ENCODE measurements at places on chromosomes 2 and 18. TPM values are rescaled to one million over a fixed set of nuclear protein-coding genes. Genes with fewer than 3 reads are reported as not detected.

The MRPL19 gene
- 32.2 TPM for polyA plus RNA-seq

The GKN1 gene
- not detected for polyA plus RNA-seq

DNA sequence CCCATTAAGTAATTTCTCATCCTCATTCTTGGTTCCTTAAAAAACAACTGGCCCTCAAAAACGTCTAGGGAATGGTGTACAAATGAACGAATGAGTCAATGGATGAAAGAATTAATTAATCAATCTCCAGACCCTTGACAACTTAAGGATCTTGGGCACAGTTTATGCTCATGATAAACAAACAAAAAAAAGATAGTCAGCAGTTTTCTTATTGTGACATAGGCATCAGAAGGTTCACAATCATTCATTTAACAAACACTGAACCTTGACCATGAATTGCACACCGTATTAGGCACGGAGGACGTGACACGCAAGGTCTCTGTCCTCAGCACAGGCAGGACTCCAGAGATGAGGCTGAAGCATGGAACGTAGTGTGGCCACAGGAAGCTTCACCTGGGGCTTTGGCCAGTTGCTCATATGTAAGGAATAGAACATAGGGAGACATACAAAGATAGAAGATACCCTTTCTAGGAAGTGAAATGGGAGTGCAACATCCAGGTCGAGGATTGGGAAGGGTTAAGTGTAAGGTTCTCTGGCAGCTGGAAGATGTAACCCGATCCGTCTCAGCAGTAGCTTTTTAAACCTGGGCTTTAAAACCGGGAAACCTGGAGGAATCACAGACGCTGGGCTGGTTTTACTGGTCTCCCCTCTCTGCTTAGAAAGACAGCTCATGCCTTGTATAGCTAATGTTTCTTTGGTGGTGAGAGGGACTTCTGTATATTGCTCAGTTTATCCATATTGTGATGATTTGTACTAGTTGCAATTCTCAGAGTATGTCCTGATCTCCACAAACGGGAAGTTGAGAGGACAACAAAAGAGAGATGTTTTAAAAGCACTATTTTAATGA, 8.9 kb upstream of the LTBP1 start:
- no peak for DNase-seq

- no peak for DNase-seq
Measured at GRCh38 chr2:6806604-6807003, 59.1 kb downstream of the CMPK2 start.

The CCDC178 gene
- polyA plus RNA-seq = 0.42 TPM

- DNase-seq = no peak
Measured at GRCh38 chr2:47266939-47267710, 112.0 kb upstream of the STPG4 start.

DNA sequence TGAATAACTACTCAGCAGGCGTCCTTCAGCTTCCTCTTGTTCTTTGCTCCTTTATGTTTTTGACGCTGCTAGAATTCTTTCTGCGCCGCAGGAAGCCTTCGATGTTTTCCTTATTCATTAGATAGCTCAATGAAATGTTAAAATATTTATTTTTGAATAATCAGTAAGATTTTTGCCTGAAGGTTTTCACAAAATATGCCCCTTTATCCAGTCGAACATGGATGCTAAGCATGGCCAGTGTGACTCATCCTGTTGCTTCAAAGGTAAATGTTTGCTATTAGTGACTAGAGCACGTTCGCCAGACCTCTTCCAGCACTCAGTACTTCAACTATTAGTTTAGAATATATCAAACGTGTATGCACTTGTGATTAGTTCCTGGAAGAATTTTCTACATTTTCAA, 7.6 kb upstream of the MEIS1 start:
- DNase-seq = no peak

DNA sequence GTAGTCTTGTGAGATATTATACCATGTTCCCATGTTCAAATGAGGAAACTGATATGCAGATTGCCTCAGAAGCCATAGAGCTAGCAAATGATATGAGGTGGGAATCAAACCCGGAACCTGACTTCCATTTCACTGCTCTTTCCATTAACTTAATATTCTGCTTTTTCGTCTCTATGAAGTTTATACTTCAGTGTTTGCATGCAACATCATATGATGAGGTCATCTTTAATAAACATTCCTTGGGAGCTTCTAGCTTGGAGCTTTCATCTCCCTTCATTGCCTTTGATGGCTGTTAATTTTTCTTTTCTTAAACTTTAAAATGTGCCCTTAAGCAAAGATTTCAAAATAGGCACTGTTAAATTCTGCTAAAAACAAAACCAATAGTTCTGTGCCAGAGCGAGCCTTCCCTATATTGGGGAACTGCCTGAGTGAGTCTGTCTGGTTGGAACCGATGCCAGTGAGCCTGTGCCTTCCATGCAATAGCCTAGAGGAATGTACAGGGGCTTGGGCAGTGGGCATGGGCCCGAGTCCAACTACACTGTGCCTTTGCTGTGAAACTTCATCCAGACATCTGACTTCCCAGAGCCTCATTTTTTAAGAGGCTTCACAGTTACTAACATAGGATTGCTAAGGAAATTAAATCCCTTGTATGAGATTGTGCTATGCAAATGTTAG, 91.1 kb upstream of the TMEM200C start:
- no peak for DNase-seq

GRCh38 chr2:169007941-169008340, 23.2 kb downstream of the ABCB11 start:
- DNase-seq = no peak

GRCh38 chr2:57740891-57741290, 305.7 kb upstream of the VRK2 start:
- no peak for DNase-seq

DNA sequence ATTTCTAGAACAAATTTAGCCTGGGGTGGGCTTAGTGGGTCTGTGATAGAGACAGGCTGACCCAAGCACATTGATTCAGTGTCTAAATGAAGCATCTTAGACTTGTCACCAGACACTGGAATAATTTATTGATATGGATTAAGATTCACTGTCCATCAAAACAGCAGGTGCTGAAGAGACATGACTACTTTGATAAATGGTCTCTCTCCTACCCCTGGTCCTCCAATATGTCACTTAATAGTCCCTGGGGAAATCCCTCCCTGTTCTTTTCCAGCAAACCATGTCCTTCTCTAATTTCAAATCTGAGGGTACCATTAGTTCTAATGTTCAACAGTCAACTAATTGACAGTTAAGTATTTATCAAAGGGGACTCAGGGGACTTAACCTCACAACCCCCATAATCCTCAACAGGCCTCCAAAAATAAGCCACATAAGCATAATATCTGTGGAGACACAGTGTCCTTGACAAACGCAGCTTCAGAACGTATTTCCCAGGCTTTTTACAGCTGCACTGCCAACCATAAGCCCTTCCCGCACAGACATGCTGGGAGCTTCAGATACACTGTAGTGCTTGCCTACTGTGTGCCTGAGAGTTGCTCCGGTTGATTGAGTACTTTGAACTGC, 391.0 kb downstream of the THSD7B start:
- DNase-seq = no peak
